ENCODE measurements at places on chromosomes 6 and 20.

DNA sequence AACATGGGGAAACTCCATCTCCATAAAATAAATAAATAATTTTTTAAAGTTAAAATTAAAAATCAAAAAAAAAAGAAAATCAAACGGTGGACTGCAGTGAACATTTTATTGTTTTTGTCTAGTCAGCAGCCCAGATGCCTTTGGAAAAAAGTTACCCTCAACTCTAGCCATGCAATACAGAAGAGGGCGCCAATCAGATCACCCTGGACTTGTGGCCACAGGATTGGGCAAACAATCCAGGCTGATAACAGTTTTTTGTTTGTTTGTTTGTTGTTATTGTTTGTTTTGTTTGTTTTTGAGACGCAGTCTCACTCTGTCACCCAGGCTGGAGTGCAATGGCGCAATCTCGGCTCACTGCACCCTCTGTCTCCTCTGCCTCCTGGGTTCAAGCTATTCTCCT lies 30.5 kb upstream of the NELFCD start:
- no peak for DNase-seq

DNA sequence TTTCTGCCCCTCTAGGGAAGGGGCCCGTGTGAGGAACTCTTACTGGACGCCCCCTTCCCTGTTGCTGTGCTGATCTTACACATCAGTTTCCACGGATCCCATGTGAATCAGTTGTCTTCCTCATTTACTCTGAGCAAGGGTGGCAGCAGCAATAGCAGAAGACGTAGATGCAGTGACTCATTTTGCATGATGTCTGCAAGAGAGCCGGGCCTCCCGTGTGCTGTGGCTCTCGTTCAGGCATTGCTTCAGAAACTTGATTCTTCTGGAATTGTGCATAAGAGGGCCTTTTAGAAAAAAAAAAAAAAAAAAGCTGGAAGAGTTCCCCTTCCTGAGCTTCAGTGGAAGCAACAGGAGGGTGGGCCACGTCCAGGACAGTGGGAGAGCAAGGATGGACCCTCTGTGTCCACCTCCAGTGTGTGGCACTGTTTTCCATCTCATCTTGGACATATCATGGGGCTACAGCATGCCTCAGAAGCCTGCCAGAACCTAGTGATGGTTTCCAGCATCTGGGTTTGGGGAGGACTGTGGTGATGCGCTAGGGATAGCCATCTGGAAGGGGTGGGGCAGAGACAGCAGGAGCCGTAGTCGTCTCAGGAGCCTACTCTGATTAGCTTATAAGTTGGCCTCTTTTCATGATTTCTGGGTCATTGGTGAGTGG lies 62.1 kb downstream of the FOXO3 start:
- DNase-seq = no peak

DNA sequence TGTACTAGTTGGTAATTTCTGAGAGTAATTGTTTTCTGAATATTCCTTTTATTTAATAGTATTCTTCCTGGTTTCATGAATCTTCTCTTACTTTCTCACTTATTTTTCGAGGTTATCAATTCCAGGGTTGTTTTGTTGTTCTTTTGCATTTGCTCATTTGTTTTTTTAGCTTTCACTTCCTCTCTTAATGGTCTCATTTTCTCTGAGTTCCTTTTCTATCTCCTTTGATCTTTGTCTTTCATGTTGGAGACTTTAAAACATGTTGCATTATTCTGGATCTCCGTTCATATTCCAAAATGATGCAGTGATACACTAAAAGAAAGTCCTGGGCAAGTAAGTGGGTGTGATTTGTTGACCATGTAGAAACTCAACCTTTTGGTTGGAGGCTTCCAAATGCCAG lies 345.3 kb upstream of the SLC35B3 start:
- no peak for DNase-seq

- DNase-seq = no peak
These were observed 1249.0 kb upstream of the CITED2 start for GRCh38 chr6:140623498-140623897.

GRCh38 chr6:55034752-55035151 lies 139.6 kb upstream of the HCRTR2 start:
- DNase-seq = no peak

DNA sequence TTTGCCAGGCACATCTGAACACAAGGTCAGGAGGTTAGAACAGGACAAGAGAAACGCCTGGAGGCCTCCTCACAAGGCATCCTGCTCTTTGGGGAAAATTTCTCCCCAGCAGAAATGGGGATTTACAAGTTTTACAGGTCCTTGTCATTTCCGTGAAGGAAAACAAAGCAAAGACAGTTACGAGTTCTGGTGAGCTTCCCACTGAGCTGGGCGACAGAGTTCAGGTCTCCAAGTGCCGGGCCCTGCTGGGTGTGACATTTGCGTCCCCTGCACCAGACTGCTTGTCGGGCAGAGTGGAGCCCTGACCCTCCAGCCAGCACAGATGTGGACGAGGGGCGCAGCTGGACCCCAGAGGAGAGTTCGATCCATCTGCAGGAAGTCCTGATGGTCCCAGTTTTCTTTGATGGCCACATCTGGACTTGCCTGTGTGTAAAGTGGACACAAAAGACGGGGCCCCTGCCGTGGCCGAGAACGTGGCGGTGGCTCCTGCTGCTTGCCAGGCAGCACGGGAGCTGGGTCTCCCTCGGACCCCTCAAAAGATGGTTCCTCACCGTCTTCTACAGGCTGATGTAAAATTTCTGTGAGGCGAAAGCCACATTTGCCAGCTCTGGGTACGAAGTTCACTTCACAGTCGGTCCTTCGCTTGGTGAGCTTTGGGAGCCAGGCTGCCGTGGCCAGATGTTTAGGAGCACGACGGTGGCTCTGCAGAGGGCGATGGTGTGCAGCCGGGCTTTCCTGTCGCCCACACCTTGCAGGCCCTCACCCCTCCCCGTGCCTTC lies 5.2 kb upstream of the ADRM1 start:
- DNase-seq = no peak

All from stimulated activated CD4-positive, alpha-beta T cell treated with anti-CD3 and anti-CD28 coated beads, TNF-alpha, amount 100 ng/mL, for 1 hour (primary cell).